ENCODE measurements at places on chromosomes 16 and 17.

GRCh38 chr16:86481607-86482006 lies 28.7 kb upstream of the FOXF1 start:
- DNase-seq, result no peak

DNA sequence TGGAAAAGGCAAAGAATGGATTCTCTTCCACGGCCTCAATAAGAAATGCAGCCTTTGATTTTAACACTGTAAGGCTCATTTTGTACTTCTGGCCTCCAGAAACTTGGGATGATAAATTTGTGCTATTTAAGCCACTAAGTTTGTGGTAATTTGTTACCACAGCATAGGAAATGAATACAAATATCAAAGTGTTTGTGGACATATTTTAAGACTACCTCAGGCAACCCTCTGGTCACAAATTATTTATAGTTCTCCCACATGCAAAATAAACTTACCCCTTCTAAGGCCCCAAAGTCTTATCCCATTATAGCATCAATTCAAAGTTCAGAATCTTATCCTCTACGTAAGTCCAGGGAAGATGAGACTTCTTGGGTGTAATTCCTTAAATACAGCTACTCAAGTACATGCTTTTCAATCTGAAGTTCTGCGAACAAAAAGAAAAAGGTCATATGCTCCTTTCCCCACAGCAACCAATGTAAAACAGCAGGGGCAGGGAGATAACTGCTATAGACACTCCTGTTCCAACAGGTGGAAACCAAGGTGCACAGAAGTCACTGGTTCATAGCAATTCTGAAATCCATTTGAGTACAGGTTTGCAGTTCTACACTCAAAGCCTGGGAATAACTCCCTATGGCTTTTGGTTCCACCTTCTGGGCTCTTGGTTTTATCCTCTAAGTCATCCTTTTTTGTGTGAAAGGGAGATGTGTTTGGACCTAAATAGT lies 5.4 kb upstream of the EFCAB13 start:
- DNase-seq, result no peak

DNA sequence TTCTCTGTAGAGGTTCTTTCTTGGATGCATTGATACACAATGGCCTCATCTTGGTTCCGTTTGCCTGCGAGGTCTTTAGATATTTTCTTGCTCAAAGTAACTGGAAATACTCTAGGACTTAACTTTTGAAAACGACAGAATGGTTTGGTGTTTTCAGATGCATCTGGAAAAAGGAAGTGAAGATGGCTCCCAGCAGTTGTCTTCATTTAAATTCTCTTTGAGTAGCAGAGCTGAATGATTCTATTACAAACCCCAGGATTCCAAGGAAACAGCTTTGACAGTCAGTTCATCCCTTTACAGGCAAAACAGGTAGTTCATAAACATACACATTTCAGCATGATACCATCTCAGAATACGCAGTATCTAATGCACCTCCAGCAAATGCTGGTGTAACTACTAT lies 54.8 kb downstream of the PSMD12 start:
- DNase-seq, result no peak

- no peak for DNase-seq
Observed at GRCh38 chr17:61996916-61997605, 68.0 kb downstream of the MED13 start.

DNA sequence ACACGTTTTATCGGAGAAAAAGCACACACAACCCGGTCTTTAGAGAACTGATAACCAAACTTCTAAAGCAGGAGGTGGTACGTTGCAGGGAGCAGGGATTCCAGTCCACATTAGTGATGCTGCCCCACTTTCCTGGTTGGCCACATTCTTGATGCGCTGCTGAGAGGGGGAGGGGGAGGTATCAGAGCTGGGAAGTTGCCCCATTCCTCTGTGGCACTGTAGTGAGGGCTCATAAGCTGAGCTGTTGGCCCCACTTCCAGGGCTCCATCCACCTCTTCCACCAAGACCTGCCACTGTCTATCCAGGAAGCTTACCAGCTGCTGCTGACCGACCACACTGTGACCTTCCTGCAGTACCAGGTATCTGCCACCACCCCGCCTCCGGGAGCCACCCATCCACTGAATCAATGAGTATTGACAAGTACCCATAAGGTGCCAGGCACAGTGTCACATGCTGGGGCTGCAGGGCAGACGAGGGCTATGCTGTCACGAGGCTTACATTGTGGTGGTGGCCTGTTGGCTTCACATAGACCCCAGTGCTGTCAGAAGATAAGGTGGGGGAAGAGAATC lies 1.1 kb downstream of the TSEN54 start:
- no peak for DNase-seq

All from retinal pigment epithelial cell (primary cell).